ENCODE measurements at places on chromosomes 2 and 18.
A peak's percentile ranks its signal among the peaks of the same experiment; 100 is the strongest.

DNA sequence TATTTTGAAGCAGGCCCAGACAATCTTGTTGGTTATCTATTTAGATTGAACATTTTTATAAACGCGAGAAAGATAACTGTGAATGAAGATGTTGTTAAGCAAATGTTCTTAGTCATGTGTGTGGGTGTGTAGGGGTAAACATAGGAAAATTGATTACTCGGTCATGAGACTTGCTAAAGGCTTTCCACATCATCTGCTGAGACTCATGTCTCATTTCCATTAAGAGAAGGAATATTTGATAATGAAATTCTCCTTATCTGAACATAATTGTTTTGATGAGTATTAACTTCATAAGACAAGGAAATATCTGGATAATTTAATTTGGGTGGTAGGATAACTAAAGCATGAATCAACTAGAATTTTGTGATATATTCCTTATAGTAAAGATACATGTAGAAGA, 19.7 kb downstream of the CCDC102B start:
- no peak for DNase-seq

GRCh38 chr2:16861530-16861929, 195.9 kb upstream of the CYRIA start:
- peak; percentile 4 for DNase-seq

DNA sequence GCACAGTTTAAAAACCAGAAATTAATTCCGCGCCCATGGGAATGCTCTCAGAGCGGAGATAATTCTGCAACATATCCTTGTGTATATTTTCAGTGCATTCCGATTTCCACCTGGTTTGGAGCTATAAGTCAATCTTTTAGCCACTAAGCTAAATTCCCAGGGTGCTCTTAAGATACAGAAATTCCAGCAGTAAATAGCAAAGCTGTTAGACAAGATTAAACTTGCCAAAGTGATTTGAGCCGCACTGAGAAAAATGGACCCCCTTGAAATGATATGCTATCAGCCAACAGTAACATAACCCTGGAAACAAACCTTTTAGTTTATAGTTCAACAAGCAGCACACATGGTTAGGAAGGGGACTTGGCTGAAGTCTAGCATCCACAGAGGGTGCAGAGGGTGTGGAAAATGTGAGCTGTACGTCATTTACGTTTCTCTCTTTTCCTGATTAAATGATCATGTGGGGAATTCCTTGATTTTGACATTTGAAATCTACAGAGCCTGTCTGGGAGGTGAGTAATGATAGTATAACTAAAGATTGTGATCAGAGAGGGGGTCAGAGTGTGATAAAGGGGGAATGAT, 99.8 kb upstream of the COPS8 start:
- no peak for DNase-seq

DNA sequence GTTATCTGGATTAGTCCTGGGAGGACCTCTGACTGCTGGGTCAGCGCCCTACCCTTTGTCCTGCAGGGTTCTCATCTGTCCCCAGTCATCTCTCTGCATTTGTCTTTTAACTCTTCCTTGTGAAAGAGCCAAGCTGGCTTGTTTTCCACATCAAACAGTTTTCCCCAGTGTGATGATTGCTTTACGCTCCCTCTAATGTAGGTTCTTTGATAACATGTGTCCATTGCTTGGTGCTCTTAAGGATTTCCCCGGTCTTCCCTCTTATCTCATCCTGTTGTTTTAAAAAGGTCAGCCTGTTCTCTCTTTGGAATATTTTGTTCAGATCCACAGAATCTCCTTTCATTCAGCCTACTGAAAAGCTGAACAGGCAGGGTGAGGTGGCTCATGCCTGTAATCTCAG, 792.1 kb upstream of the RAB6C start:
- DNase-seq, result no peak

- DNase-seq, result no peak
These were observed 797 bp downstream of the NXPH2 start for GRCh38 chr2:138779406-138779780.

- DNase-seq, result no peak
These were observed 61.3 kb downstream of the PMAIP1 start for GRCh38 chr18:59961070-59961469.

DNA sequence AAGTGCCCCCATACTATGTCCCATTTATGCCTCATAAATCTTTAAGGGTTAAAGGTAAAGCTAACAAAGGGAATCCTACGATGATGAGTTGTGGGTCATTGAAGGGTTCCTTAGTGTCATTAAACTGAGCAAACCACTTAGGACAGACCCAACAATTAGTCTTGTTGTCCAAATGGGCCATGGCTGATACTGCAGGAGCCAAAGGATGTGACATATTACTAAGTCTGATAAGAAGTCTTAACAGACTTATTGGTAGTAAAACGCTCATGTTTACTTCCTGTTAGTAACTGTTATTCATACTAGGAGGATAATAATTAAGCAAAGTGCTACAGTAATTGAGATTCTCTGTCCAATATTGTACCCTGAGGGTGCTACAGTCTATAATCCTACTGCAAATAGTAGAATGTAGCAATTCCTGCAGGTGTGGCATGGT, 96.8 kb downstream of the PTPN4 start:
- no peak for DNase-seq

DNA sequence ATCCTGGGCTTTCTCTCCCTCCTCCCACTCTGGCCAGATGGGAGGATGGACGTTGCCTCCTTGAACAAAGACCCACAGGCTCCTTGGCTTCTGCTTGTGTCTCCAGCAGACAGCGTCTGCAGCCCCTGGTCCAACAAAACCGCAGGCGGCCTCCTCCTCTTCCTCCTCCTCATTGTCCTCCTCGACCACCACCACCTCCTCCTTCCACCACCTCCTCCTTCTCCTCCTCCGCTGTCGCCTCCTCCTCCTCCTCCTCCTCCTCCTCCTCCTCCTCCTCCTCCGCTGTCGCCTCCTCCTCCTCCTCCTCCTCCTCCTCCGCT, 45.7 kb upstream of the ALPP start:
- DNase-seq, result no peak

DNA sequence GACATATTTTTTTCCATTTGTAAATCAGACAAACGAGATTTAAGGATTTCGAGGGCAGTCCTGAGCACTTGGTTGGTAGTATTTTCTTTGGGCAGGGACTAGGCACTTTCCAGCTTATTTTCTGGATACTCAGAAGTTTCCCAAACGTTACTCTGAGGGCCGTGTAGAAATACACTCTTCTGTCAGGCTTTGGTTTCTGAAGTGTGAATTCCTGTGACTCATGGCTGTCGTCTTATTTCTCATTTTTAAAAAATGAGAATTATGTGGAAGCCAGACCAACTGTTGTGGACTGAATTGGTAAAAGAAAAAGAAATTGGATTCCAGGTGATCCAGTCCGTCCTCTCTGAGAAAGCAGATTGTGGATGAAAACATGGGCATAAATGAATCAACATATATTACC, 658.6 kb upstream of the FANCL start:
- DNase-seq, result peak; percentile 78

DNA sequence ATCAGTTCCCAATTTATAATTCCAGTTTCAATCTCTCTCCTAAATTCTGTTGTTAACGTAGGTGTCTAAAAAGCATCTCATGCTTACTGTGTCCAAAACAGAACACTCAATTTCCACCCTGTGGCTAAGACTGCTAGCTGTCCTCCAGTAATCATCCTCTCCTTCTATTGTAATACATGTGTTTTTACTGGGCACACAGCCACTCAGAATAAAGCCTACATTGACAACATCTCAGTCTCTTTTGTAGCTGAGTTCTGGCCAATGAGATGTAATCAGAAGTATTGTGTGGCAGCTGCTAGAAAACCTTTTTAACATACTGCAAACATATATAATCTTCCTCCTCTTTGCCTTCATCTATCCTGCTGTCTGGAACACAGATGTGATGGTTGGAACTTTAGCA, 29.4 kb upstream of the TSPYL6 start:
- no peak for DNase-seq

DNA sequence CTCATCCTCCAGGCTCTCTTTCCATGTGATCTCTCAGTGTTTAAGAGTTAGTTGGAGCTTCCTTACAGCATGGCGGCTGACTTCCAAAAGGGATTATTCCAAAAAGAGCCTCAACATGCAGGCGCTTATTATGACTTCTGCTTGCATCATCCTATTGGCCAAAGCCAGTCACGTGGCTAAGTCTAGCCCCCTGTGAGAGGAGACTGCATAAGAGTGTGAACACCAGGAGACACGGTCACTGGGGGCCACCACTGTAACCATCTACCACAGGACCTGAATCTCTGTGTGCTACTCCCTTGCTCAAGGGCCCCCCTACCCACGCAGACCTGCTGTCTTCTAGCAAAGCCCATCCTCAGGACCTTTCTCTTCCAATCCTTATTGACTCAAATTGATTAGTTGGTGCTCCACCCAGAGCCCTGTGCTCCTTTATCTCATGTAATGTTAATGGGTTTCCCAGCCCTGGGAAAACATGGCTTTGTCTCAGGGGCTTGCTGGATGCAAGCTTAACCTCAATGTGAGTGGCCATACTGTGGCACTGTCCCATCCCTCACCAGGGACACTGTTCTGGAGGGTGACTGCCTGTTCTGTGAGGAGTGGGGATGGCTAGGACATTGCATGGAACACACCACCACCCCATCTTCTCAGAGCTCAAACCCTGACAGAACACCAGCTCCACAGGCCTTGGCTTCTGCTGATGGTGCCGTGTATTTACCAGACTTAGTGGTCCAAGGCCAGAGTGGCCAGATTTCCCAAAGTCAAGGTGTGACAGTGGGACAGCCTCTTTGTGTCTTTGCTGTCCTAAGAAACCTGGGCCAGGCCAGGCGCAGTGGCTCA, 4.2 kb downstream of the IL1RN start:
- DNase-seq, result no peak

DNA sequence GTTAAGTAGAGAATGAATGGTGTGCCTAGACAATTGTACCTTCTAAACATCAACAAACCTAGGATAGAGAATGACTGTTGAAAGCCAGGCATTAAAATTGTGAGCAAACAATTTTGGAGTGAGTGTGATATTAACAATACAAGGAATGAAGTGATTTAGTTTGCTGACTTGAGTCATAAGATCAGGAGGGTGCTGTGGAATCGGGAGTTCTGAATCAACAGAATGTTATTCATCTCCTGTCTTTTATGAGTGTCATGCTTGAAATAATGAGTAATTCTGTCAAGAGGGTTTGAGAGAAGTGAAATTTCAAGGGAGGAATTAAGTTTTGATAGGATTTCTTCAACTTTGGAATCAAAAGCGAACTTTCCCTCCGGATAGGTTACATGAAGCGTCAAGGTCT, 214.4 kb upstream of the DSEL start:
- peak; percentile 72 for DNase-seq

- no peak for DNase-seq
These were observed 584.8 kb downstream of the TSN start for GRCh38 chr2:122340246-122340645.

- DNase-seq, result peak; percentile 38
These were observed 70.0 kb downstream of the SCG2 start for GRCh38 chr2:223532161-223532560.

GRCh38 chr2:25330273-25330672, 11.5 kb downstream of the DNMT3A start:
- no peak for DNase-seq

GRCh38 chr2:18907508-18907907, 318.1 kb upstream of the NT5C1B start:
- DNase-seq, result no peak

DNA sequence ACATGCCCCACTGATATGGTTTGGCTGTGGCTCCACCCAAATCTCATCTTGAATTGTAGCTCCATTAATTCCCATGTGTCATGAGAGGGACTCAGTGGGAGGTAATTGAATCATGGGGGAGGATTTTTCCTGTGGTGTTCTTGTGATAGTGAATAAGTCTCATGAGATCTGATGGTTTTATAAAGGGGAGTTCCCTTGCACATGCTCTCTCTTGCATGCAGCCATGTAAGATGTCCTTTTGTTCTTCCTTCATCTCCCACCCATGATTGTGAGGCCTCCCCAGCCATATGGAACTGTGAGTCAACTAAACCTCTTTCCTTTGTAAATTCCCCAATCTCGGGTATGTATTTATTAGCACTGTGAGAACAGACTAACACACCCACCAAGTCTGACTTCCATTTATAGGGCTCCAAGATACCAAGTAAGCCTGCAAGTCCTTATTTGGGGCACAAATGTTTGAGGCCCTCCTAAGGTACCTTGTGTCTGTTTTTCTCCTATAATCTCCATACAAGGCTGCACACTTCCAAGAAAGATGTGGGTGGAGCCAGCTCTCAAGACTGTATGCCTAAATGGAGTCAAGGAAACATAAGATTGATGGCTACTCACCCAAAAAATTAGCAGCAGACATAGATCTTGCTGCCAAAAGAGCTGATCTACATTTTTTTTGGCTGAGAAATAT, 364.7 kb downstream of the TXNL1 start:
- peak; percentile 62 for DNase-seq

DNA sequence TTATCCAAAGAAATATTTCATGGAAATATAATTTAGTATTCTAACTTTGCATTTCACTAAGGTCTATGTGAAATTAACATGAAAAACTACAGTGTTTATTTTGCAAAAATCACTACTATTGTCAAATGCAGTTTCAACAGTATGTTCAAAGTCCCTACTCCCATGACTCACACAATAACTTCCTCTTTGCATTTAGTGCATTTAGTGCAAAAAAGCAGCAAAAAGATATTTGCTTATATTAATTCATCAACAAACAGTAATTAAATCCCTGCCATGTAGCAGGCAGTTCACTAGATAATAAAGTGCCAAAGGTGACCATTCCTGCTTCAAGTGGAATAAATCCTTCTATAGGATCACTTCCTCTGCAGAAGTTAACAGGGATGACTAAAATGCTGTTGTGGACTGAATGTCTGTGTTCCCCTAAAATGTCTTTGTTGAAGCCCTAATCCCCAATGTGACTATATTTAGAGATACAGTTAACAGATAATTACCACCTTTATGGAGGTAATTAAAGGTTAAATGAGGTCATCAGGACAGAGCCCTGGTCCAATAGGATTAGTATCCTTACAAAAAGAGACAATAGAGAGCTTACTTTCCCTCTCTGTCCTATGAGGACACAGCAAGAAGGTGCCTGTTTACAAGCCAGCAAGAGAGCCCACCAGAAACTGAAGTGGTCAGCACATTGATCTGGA, 61.7 kb downstream of the STK39 start:
- DNase-seq, result no peak

DNA sequence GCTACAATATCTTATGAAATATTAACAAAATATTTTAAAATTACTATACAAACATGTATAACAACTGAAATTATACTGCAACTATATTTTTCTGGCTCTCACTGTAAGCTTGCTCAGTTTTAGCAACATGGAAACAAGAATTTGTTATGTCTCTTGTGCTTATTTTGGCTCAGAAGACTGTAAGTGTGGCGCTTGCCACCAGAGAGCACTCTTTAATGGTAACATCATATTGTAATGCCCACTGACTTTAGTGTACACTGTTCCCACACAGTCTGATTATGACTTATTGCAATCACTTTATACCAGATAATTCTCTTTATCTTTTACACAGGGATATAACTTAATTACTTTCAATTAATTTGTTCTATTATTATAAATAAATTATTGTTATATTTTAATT, 1500.6 kb upstream of the TMEFF2 start:
- peak; percentile 66 for DNase-seq

- DNase-seq, result no peak
These were observed 128.4 kb downstream of the PIEZO2 start for GRCh38 chr18:11020877-11021414.
